Left lung (tissue), 14 donors: ENCODE measurements at places on chromosomes 5 and 9. TPM values are rescaled to one million over a fixed set of nuclear protein-coding genes. Genes with fewer than 3 reads are reported as not detected.
A peak's percentile ranks its signal among the peaks of the same experiment; 100 is the strongest.

DNA sequence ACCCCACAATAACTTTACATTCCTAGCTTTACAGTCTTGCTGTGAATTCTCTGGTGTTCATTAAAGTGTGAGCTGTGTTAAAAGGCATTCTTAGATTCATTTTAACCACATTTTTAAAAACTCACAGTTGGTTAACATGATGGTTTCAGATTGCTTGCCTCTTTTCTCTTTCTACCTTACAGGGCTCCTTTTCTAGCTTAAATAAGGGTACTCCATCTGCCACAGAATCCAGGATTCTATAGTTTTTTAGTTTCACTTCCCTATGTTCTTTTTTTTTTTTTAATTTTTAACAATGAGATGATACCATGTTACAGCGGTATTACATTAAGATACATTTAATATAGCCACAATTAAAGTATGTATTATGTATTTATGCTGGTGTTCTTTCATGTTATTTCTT lies 3.9 kb upstream of the FBXO4 start:
- no peak for DNase-seq

The LHX2 gene
- polyA plus RNA-seq: 0.26 TPM

- DNase-seq: no peak
These were observed 11.2 kb upstream of the RPS14 start for GRCh38 chr5:150460781-150461180.

DNA sequence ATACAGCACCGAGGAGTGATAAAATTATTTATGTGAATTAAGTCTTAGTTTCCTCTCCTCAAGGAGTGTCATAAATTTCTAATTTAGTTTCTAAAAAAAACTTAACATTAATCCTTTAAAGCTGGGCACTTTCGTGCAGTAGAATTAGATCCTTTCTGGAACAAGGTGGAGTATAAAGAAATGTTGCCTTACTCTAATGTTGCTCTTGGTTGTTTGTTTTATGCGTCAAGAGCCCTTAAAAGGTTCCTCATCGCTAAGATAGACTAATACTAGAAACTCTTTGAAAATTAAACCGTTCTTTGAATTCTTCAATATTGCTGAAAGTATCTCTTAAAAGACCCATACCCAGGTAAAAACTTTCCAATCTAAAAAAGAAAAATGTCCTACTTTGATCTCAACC lies 83.6 kb upstream of the PLPP1 start:
- DNase-seq: no peak

The TBC1D2 gene
- polyA plus RNA-seq: 14.4 TPM

DNA sequence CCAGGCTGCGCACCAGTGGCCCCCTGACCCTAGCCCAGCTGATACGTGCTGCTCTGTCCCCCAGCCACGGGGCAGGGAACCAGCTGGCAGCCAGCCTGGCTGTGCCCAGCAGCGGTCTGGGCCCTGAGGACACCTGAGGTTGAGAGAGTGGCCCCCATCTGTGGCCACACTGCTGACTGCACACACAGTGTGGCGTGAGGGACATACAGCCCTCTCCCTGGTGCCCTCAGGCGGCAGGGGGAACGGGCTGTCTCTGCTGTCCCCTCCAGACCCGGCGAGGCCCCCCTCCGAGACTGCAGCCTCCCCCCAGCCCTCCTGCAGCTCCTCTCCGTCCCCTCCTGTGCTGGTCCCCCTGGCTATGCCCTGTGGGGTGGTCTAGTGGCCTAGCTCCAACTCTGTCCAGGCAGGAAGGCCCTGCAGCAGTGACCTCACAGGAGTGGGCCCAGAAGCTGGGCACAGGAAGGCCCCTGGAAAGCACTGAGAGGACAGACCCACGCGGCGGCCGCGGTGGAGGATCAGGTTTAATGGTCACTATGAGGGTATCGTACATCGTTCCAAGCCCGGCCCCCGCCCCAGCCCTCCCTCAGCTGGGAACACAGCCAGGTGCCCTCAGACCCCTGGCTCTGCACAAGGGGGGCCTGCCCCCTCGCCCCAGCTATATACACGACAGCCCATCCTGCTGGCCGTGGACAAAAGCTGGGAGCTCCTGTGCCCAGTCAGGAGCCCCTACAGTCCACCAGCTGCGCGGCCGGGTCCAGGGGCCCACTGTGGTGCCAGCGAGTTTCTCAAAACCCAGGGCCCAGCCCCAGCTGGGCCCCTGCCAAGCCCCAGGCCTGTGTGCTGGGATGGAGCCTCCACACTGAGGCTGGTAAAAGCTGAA lies 6.8 kb upstream of the ENTPD8 start:
- no peak for DNase-seq

DNA sequence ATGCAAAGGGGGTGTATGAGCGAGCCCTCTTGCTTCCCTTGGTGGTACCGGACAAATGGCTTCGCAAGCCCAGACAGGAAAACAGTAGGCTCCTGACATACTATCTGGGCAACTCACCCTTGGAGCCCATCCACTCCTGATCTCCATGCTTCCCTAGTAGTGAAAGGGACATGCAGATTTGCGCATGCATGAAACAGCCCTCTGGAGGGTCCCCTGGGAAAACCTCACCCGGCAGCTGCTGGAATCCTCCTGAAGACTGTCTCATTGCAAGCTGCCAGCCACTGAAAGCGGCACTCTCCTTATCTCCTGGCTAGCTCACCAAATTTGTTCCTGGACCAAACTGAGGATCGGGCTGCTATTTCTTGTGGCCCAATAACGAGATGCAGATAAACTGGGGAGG lies 10.2 kb downstream of the ZNF169 start:
- DNase-seq: no peak

DNA sequence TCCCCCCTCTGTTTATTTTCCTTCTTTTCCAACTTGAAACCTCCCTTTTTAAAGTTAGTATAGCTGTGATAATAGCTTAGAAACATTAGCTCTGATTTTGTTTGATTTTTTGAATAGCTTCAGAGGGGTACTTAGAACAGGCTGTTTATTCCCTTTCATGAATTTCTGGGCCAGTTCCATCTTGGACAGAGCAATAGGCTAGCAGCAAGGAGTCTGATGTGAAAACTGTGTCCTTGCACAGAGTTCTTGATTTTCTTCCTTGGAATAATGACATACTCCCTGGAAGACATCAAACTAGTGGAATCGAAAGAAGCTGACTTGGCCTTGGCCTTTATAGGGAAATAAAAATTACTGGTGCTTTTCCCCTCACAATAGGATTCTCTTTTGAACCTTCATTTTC lies 32.9 kb downstream of the NTRK2 start:
- DNase-seq: no peak

DNA sequence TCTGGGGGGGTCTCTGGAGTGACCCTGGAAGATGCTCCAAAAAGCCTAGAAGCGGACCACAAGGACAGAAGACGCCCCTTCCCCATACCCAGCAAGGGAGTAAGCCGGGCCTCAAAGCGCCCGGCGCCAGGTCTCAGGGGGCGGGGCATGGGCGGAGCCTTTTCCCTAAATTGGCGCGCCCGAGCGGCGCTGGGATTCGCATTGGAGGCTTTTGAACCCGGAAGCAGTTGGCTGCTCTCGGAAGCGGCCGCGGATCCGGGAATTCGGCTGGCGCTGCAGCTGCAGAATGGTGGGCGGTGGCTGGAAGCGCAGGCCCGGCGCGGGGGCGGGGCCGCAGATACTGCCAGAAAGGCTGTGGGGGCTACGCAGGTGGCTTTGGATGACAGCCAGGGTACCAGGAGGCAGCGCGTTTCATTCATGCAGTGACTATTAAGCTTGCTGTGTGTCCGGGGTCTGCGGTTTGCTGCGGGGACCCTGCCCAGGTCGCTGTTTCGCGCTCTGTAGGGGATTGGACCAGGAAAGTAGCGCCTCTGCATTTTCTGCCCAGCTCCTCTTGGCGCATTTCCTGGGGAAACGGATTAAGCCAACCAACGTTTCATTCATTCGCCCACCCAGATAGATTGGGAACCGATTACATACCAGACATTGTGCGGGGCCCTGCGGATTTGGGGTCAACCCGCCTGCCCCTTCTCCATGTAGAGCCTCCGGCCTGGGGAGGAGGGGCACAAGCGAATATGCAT lies 83.0 kb upstream of the FREM1 start:
- peak; percentile 82 for DNase-seq

GRCh38 chr5:1443171-1443570 lies 2.1 kb downstream of the SLC6A3 start:
- DNase-seq: peak; percentile 10

The PCDHGA7 gene
- polyA plus RNA-seq: 2.1 TPM

- DNase-seq: peak; percentile 29
These were observed 66.0 kb downstream of the HMCN2 start for GRCh38 chr9:130331573-130331972.

- DNase-seq: no peak
These were observed 1.2 kb upstream of the GARIN3 start for GRCh38 chr5:157167214-157167621.

The LRRTM2 gene
- 1.3 TPM for polyA plus RNA-seq

The MLANA gene
- polyA plus RNA-seq: 1.1 TPM

DNA sequence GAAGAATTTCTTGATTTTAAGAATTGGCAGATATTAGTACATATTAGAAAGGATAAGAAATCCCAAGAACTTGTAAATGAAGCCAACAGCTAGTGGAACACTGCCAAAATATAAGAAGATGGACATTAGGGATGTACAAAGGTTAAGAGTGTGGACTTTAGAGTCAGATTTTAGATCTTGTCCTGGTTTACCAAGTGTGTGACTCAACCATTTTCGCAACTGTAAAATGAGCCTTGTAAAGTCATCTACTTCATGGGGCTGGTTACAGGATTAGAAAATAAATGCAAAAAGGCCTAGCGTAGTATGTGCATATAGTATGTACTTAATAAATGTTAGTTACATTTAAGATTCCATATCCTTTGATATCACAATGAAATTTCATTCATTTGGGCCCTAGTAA lies 260.0 kb downstream of the RAB3C start:
- DNase-seq: no peak

The C9orf50 gene
- 0.23 TPM for polyA plus RNA-seq

The CARTPT gene
- not detected for polyA plus RNA-seq

The ASPN gene
- 6.1 TPM for polyA plus RNA-seq

- DNase-seq: no peak
These were observed 1075.9 kb downstream of the NR2F1-AS1 start for GRCh38 chr5:92505145-92505544.

The ZNF658 gene
- 10.5 TPM for polyA plus RNA-seq

The SLC6A3 gene
- polyA plus RNA-seq: 4.5 TPM

DNA sequence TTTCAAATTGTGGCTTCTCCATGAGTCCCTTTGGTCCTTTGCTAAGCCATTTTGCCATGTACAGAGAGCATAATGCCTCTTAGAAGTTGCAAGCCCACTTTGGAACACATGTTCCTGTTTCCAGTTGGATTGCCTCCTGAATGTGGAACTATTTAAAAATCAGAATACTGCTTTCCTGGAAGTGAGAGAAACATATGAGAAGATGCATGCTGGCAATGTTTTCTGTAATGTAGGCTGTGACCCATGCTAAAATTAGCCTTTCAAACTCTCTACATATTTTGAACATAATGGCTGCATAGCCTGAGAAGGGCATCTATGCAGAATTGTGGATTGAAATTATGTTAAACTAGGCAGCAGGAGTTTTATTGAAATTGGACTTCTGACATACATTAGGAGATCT lies 175.5 kb upstream of the PAPPA start:
- DNase-seq: no peak

The STKLD1 gene
- polyA plus RNA-seq: 6.1 TPM

DNA sequence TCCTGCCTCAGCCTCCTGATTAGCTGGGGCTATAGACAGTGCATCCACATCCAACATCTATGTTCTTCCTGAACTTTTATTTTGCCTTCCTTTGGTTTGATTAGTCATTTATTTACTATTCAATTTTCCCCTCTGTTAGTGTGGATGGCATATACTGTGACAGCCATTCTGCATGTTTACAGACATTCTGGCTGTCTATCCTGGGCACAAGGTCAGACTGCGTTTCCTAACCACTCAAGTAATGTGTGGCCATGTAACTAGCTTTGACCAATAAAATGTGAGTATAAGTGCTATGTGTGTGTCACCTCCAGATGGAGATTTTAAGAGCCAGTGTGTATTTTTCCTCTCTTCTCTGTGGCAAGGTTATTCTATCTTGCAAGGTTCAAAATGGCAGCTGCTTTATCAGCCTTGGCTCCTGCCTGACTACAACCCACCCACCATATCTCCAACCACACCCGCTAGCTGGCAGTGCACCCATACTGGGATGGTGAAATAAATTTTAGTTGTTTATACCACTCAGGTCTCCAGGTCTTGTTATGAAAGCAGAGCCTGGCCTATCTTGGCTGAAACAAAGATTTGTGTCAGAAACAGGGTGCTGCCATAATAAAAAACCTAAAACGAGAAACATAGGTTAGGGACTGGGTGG lies 32.2 kb downstream of the PDE6A start:
- DNase-seq: no peak

The TRIM41 gene
- polyA plus RNA-seq: 24.9 TPM

The WDR38 gene
- 1.5 TPM for polyA plus RNA-seq

DNA sequence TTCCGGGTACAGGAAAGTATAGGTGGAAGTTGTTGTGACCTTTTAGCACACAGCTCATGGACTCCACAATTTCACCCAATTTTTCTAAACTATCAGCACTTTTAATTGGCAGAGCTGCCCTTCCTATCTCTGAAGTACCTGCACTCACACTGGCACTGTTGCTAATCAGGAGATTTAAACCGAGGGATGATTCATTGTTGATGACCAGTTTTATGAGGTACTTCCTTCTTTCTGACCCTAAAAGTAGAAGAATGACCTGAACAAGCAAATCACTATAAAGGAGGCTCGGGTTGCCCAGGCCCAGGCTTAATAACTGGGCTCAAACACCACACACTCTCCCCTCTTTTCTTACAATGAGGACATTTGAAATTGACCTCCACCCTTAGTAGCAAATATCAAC lies 105.9 kb downstream of the KCNN2 start:
- DNase-seq: no peak
